Astrocyte (in vitro differentiated cells and primary cell): ENCODE measurements at places on chromosomes 12 and 14.

GRCh38 chr14:82420871-82421270 is 887.2 kb upstream of the SEL1L start:
- no peak for DNase-seq

DNA sequence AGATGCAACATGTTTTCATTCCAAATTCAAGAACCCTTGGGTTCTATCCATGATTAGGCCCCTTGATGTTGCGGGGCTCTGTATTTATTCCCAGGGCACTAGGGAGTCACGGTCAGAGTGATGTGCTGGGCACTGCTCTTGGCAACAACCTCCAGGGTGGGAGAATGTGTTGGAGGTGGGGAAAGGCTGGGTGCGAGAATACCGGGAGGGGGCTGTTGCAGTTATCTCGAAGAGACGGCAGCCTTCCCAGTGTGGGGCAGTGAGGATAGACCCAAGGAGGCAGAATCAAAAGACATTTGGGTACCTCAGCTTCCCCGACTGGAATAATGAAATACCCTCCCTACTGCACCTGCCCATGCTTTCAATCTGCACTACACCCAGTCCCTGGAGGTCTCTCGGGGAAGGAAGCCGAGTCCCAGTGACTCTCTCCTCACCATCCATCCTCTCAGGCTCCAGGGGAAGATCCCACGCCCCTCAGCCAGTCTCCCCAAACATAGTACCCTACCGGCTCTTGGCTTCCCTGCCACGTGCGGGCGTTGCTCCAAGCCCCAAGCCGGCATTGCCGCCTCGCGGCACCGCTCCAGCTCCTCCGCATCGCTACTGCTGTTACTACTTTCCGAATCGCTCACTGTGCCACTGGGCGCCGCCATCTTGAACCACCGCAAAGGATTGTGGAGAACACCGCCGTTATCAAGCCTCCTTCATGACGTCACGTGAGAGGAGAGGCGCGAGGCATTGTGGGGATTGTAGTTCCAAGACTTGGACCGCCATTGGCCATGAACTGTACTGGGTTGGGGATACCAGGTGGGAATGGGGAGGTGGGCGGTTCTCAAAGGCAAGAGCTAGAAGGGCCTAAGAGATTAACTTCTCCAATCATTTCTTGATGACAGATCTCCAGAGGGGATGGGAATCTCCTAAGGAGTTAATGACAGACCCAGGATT is at the start of gene C12orf43:
Gene C12orf43, minus strand, starts transcription at position 663 of the 942 bp plus-strand sequence. Its CDS starts 13 bp downstream, at position 650.
- peak; percentile 73 for DNase-seq

DNA sequence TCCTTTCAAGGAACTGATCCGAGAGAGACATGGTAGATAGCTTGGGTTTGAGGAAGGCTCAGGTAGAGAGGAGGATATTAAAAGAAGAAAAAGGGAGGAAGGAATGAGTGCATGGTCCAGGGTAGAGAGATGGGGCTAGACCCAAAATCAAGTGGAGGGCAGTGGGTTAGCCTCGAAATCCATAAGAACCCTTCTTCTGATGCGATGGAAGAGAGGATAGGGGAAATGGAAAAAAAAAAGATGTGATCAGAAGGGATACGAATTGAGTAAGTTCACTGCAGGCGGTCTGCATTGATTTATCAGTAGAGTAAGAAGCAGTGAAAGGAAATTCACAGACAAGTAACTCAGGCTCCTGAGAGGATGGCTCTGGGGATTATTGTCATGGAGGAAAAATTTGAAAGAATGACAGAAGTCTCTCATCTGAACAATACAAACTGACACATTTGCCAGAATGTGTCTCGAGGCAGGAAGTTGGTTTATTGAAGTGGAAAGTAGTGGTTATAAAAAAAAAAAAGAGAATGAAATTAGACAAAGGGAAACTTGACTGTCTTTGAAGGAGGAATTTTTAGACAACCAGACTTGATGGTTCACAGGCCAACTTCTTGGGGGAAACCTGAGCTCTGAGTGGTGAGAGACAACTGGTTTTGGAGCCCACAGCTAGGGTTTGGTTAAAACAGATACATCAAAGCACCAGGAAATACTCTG is 10.2 kb downstream of the PPFIBP1 start:
- peak; percentile 53 for DNase-seq

DNA sequence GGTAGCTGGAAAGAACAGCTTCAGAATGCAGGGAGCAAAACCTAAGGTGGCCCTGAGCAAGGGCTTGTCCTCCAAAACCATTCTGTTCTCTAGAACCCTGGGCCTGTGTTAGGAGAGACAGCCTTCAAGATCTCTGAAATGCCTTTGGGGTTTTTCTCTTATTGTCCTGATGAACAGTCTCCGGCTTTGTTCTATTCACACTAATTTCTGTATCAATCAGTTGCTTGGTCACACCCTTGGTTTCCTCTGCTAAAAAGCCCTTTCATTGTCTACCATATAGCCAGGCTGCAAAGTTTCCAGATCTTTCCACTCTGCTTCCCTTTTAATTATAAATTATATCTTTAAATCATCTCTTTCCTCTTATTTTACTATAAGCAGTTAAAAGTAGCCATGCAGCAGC is 219.9 kb upstream of the ARID2 start:
- DNase-seq: no peak

GRCh38 chr14:80278293-80279023 is 67.2 kb upstream of the DIO2 start:
- DNase-seq: peak; percentile 66

DNA sequence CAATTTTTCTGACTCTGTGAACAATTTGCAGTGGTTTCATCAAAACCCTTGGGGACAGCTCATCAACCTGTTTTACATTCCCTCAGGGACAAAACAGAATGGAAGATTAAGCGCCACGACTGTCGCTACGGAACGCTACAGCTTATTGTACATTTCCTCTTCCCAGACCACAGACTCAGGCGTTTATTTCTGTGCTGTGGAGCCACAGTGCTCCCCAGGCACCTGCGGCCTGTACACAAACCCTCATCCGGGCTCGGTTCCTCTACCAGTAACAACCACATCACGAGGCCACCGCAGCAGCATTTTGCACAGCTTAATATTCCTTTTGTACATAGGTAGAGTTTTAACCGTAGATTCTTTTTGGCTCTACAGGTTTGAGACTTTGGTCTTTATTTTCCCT is 397.4 kb upstream of the OR4E1 start:
- no peak for DNase-seq

DNA sequence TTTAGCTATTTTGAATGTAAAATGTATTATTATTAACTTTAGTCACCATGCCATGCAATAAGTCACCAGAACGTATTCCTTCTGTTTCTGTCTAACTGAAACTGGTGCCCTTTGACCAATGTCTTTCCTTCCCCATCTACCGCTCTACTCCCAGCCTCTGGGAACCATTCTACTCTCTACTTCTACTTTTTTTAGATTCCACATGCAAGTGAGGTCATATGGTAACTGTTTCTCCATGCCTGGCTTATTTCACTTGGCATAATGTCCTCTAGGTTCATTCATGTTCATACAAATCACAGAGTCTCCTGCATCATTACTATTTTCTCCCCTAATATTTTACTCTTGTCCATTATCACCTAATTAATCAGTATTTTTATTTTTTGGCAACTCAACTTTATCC is 160.1 kb downstream of the TMX1 start:
- no peak for DNase-seq

GRCh38 chr12:122503147-122503751 is 2.5 kb upstream of the ZCCHC8 start:
- DNase-seq: no peak

- DNase-seq: no peak
Measured at GRCh38 chr14:89900802-89901201, 53.7 kb downstream of the EFCAB11 start.

DNA sequence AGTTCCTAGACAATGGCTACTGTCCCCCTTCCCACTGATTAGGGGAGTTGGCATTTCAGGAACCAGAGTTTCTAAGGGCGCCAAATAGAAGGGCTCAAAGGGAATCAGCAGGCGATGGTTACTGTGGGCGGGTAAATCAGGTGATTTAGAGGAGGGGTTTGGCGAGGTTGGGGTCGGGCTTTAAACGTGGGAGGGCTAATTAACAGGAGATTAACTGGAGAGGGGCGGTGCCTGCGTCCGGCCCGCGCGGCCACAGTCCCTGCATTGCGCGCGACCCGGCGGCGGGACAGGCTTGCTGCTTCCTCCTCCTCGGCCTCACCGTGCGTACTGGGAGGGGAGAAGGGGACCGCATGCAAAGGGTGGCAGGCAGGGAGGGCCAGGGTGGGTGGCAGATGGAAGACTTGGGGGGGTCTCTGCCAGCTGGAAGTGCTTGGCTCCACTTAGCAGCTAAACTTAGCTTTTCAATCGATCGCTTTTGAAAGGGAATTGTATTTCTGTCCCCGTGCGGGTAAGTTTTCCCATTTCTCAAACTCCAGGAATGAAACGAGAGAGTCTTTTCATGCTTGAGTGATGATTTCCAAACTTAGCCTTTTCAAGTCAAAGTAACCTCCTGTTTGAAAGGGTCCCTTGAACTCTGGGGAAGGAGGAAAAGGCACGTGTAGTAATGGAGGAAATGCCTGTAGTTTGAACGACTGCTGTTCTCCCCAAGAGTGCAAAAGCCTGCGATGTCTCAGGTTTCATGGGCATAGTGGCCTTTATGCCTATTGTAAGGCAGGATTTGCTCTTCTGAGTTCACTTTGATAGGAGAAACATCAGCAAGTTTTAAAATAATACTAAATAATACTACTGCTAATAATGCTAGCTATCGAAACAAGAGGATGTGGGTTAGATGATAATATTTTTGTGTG is at the start of gene MGST1:
Gene MGST1, plus strand, starts transcription at position 255 of the 908 bp plus-strand sequence. CDS start 6,608 bp downstream, outside the sequence.
- peak; percentile 39 for DNase-seq

DNA sequence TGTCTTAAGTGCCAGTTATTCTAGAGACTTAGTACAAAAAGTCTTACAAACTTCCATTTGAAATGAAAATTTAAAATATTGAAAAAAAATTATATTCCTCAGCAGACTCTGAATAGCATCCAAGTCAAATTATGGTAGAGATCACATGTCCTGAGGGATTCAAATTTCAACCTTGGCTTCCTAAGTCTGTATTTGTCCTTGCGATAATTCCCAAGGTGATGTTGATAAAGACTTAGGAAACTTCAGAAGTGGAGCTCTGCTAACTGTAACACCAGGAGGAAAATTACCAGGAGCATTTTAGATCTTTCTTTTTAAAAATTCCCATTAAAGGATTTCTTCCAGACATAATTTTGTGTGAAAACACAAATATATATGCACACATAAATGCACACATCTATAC is 178.3 kb downstream of the IPO8 start:
- DNase-seq: no peak

- no peak for DNase-seq
Measured at GRCh38 chr12:41479426-41479825, 291.3 kb downstream of the PDZRN4 start.

DNA sequence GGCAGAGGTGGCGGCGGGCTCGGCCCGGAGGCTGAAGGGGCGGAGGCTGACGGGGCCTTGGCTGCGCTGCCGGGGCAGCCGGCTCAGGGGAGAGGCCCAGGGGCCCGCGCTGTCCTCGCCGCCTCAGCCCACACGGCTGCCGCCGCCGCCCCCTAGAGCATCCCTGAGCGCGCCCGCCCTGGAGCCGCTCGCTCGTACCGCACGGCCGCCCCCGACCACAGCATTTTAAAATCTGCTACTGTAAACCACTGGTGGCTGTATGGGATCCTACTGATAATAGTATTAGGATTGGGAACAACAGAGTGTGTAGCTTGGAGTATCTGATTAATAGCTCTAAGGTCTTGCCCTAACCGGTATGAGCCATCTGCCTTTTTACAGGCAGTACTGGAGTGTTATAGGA is 22.2 kb upstream of the EDDM3A start:
- no peak for DNase-seq

DNA sequence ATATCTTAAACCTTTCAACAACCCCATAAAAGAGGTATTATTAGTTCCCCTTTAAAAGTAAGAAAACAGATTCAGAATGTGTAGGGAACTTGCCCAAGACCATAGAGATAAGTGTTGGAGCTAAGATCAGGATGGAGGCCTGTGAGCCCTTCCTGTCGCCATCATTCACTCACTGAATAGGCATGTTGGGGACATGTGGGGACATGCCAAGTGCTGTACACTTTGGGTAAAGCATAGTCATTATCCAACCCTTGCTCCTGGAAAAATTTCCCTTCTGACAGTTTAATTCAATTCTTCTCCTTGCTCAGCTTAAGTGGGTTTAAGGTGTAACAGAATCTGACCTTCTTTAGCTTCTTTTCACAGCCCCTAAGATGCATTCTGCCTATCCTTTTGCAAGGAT is 28.0 kb upstream of the C12orf42 start:
- DNase-seq: no peak

GRCh38 chr14:20905676-20906075 is 14.5 kb downstream of the RNASE3 start:
- DNase-seq: no peak

GRCh38 chr12:10563966-10564365 is 49.4 kb downstream of the MAGOHB start:
- no peak for DNase-seq

DNA sequence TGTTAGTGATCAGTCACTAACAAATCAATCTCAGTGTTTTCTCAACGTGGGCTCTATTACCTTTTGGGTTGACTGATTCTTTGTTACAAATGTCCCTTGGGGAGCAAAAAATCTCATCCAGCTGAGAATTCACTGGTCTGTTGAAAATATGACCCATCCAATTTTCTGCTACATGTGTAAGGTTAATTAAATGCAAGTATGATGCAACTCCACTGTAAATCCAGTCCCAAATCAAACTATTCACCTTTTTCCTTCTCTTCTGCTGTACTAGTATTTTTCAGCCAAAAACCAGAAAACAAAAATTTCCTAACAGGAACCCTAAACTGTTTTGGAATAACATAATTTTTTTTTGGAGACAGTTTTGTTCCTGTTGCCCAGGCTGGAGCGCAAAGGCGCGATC is 2.2 kb downstream of the ERH start:
- DNase-seq: no peak

- DNase-seq: peak; percentile 70
Measured at GRCh38 chr14:76922584-76922983, 96.4 kb downstream of the LRRC74A start.

- no peak for DNase-seq
Measured at GRCh38 chr14:102982852-102983470, 60.5 kb downstream of the AMN start.

GRCh38 chr12:12722435-12723148 is 5.4 kb downstream of the CDKN1B start:
- DNase-seq: peak; percentile 66

- DNase-seq: no peak
Measured at GRCh38 chr12:121129811-121130147, 2.9 kb upstream of the P2RX7 start.

GRCh38 chr12:105480162-105480561 is 149.7 kb downstream of the C12orf75 start:
- DNase-seq: peak; percentile 18

- DNase-seq: no peak
Measured at GRCh38 chr14:103546652-103547454, 15.6 kb downstream of the BAG5 start.

- no peak for DNase-seq
Measured at GRCh38 chr12:78209846-78210505, 379.3 kb downstream of the NAV3 start.

GRCh38 chr12:119693511-119693910 is 25.6 kb downstream of the PRKAB1 start:
- peak; percentile 69 for DNase-seq

GRCh38 chr12:117830471-117830870 is 138.3 kb downstream of the KSR2 start:
- no peak for DNase-seq
